ENCODE measurements at places on chromosomes 5 and 9.

DNA sequence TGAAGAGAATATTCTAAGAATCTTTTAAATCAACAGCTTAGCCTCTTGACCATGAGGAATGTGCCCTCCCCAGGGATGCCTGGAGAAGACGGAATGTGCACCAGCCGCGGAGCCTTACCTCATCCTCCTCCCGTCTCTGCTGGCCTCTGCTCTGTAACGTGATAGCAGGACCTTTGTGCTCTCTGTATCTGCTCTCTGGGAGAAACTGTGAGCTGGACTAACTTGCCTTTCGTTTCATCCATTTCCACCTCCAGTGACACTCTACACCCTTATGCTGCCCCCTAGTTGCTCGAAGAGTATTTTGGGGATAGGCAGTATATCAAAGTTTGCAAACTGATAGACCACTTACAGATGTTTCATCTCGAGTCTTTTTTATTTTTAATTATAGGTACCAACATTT is 141.4 kb downstream of the NPR3 start:
- no peak for DNase-seq

DNA sequence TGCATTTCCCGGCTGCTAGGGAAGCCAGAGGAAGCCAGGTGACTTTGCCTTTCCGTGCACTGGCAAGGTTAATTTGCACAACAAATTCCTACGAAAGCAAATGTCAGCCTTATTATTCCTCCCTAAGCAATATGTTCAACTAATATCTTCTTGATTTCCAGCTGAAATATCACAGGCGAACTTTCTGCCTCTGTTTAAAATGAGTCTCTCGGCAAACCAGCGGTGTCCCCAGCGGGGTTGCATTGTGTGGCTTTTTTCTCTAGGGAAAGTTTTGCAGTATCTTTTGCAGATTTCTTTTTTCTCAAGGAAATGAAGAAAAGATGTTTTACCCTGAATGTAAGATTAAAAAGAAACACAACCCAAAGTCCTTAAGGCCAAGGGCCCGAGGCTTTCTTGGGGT is 1.9 kb downstream of the DBH start:
- no peak for DNase-seq

GRCh38 chr5:83991566-83992224 is 271.0 kb upstream of the HAPLN1 start:
- DNase-seq, result no peak

DNA sequence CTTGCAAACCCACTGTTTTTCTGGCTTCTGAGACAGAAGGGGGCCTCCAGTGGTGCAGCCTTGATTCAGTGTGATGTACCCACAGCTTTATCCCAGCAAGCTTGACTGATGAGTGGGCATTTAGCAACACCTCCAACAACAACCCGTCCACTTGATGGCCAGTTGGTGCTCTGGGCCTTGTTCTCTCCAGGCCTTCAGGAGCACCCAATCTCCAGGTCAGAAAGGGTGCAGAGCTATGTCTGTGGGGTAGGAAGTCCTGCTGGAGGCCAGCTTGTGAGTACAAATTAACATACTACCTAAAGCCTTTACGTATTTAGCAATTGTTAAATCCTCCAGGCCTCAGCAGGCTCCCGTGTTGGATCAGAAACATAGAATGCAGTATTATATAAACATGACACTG is 10.1 kb upstream of the TRIM52 start:
- no peak for DNase-seq

All from stimulated activated CD4-positive, alpha-beta T cell treated with anti-CD3 and anti-CD28 coated beads, Interleukin-1b, Interleukin-23, amount 100 ng/mL, for 4 hours (primary cell).